ENCODE measurements at places on chromosomes 1 and 21.
A peak's percentile ranks its signal among the peaks of the same experiment; 100 is the strongest.

- DNase-seq = peak; percentile 42
These were observed 23.4 kb upstream of the RNF187 start for GRCh38 chr1:228463559-228464455.

GRCh38 chr1:201419746-201420607 lies 1.6 kb downstream of the TNNI1 start:
- DNase-seq = no peak

DNA sequence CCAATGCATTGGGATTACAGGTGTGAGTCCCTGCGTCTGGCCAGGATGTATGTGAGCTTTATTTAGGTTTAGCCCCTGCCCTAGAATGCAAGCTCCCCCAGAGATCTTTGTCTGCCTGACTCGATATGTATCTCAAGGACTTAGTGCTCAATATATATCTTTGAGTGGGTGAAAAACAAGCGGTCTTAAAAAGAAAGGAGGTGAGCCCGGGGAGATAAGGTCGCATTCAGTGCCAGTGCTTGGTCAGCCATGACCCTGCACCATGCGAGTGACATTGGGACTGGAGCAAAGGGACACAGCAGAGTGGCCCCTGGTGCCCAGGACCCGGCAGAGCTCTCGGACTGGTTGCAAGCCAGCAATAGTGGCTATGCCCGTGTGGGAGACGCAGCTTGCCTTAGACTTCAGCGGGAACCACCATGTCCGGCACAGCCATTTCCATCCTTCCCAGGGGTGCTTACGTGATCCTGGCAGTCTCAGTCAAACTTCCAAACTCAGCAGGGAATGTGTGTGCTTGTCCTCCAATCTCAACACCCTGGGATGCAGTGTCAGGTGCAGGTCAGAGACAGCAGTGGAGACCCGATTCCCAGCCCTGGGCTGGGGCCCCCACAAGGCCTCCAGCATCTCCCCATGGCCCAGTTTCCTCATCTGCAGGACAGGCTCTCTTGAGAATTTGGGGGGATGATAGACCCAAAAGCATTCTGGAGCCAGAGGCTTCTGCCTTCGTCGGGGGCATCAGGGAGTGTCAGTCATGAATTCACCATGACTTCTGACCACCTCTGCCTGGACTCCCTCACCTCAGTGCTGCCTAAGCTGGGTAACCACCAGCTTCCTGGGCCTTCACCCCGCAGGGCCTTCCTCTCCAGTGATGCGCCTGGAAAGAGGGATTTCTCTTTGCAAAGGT lies 1.8 kb downstream of the MX2 start:
- DNase-seq = no peak

- DNase-seq = no peak
These were observed 8.6 kb downstream of the E2F2 start for GRCh38 chr1:23522244-23522982.

DNA sequence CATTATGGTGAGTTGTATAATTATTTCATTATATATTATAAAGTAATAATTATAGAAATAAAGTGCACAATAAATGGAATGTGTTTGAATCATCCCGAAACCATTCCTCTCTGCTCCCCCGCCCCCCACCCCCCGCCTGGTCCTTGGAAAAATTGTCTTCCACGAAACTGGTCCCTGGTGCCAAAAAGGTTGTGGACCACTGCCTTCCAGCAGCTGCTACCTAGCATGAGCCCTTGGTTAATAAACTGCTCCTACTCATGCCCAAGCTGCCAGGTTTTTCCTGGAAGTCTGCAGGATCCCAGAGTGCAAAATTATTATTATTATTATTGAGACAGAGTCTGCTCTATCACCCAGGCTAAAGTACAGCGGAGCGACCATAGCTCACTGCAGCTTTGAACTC lies 6.8 kb upstream of the IFNGR2 start:
- no peak for DNase-seq

- DNase-seq = peak; percentile 55
These were observed 19.8 kb downstream of the KMO start for GRCh38 chr1:241551759-241552638.

DNA sequence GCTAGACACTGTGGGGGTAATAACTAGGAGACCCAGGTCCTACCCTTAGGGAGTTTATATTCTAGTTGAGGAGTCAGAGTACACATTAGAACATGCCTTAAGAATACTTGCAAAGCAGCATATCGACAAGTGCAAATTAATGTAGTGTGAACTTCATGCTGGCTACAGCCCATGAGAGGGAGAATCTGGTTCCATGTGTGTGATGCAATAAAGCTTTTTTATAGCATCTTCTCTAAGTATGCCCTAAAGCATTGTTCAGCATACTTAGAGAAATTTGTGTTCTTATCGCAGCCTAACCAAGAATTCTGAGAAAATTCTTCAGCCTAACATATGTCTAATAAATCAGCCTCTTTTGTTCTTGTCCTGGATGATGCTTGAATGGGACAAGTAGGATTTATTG lies 95.5 kb downstream of the SDCCAG8 start:
- DNase-seq = no peak

GRCh38 chr1:96674915-96675314 lies 46.7 kb upstream of the PTBP2 start:
- no peak for DNase-seq

GRCh38 chr1:117638759-117639158 lies 32.9 kb downstream of the TENT5C start:
- no peak for DNase-seq

- no peak for DNase-seq
These were observed 97.2 kb downstream of the VPS13D start for GRCh38 chr1:12326986-12327385.

GRCh38 chr1:73789965-73790364 lies 408.0 kb downstream of the LRRIQ3 start:
- DNase-seq = no peak

DNA sequence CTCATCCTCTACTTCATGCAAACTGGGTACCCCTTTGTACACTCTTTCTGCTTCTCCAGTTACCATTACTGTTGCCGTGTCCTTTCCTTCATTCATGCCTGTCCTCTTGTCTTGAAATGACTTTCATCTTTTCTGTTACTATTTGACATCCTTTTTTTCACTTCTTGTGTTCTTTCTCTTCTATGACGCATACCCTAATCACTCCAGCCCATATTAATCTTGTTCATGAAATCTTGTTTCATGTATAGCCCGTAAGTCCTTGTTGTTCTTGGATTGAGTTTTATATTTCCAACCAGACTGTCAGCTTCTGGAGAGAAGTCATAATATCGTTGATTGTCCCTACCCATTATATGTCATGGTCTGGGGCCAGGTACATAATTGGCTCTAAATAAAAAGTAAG lies 126.1 kb downstream of the NOS1AP start:
- no peak for DNase-seq

DNA sequence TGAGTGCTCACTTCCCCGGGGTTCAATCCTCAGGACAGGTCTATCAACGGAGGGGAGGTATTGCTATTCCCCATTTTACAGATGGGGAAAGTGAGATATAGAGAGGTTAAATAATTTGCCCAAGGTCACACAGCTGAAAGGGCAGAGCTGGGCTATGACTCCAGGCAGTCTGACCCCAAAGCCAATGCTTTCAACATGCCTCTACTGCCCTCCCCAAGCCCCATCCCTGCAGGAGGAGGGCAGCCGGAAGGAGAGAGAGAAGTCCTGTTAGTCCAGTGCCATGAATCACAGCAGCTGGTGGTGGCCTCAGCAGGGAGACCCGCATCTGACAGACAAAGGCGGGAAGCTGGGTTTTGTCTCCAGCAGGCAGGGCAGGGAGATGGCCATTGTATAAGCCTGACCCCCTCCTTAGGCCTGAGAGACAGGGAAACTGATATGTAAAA lies 20.0 kb upstream of the CLIC4 start:
- DNase-seq = no peak

- no peak for DNase-seq
These were observed 14.7 kb upstream of the TRAF3IP3 start for GRCh38 chr1:209741193-209741592.

- no peak for DNase-seq
These were observed 76.5 kb downstream of the VCAM1 start for GRCh38 chr1:100796046-100796445.

DNA sequence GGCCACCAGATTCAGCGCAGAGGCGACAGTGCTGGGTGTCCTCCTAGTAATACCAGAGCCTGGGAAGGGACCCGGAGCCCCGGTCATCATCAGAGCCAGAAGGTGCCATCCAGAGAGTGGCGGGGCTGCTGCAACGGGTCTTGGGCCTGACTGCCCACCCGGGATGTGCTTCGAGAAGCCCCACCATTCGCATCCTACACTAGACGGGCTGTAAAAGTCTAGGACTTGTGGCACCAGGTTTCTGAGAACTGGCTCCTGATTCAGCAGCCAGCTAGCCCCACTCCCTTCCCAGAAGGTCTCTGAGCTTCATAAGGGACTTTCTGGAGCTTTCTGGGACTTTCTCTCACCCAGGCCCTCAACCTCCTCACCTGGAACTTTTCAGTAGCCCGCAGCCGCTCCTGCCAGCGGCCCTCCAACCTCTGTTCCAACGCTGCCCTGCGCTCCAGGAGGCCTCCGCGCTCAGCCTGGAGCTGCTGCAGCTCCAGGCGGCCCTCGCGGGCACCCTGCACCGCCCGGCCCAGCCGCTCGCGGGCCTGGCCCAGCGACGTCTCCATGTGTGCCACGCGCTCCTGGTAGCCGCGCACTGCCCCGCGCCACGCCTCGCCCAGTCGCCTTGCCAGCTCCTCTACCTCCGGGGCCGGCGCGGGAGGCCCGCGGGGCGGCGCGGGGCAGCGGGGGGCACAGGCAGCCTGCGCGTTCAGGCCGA lies 940 bp downstream of the NES start:
- DNase-seq = no peak

GRCh38 chr1:38481871-38482826 lies 377.4 kb downstream of the RRAGC start:
- DNase-seq = no peak

GRCh38 chr1:198326915-198327314 lies 170.1 kb downstream of the NEK7 start:
- no peak for DNase-seq

DNA sequence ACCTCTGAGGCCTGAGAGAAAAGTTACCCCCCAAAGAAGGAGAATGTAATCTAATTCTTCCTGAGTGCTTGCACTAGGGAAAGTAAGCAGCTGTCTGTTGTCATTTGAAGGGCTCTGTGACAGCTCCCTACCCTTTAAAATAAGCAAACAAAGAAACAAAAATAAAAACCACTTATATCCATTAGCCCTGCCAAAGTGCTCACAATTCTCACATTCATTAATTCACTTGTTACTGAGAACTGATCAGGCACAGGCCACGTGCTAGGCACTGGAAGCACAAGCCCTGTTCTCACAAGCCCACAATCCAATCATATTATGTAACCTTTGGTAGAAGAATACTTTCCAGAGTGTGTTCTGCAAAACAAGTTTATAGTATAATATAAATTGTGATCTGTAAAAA lies 199.4 kb downstream of the ZC3H11B start:
- no peak for DNase-seq

GRCh38 chr1:200976634-200977033 lies 46.9 kb downstream of the KIF21B start:
- no peak for DNase-seq

- no peak for DNase-seq
These were observed 132.3 kb downstream of the BEND5 start for GRCh38 chr1:48644190-48644900.

- DNase-seq = no peak
These were observed 60.8 kb downstream of the SLC37A1 start for GRCh38 chr21:42574234-42575027.

DNA sequence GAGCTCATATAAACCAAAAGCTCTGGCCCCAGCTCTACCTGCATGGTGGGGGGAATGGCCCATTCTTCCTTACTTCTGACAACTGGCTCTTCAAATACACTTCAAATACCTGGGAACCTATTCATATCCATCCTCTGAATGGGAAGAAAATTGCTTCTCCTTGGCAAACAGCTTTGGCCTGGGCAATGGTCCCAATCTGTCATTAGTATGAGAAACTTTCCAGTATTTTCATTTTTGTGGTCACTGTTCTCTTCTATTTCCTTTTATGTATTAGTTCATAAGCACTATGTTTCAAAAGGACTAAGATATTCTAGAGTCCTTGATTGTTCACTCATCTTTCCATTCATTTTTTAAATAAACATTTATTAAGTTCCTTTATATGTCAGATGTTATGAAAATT lies 5.2 kb upstream of the HSD3B2 start:
- no peak for DNase-seq

DNA sequence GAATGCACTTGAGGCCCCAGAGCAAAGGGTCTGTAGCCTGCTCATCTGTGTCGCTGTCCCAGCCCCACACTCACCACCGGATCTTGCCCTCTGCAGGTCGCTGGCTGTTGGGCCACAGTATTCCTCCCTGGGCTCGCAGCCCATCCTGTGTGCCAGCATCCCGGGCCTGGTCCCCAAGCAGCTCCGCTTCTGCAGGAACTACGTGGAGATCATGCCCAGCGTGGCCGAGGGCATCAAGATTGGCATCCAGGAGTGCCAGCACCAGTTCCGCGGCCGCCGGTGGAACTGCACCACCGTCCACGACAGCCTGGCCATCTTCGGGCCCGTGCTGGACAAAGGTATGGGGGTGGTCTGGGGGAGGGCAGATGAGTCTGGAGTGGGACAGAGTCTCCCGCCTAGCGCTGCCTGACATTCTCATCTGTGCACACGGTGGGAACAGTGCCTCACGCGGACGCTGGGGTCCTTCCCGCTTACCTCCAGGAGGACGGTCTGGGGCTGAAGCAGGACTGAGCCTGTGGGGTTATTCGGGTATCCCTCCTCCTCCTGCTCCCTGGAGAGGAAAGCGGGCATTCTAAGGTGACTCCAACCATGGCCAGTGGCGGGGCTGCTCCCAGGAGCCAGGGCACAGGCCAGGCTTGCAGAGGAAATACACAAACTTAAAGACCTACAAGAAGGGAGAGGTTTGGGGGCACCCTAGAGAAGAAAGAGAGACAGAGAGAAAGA lies 15.9 kb downstream of the WNT3A start:
- DNase-seq = no peak

DNA sequence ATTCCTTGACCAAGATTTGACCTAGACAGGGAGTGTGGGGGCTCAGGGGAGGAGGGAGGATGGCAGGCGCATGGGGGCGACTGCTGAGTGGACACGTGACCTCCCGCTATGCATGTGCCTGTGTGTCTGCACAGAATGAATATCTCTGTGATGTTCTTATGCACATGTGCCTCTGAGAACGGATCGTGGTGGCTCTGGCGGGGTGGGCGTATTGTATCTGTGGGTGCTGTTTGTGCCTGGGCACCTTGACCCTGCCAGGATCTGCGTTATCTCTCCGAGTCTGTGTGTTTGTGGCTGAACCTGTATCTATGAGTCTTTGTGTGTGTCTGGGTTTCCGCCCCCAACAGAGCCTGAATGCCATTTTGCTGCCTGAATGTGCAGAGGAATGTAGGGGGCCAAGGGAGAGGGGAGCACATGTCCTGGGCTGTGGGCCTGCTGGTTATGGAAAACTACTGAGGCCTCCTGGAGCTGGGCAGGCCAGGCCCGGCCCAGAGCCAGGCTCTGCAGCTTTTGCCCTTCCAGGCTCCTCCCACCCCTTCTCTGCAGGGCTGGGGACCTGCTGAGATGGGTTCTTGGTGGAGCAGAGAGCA lies 102.5 kb downstream of the EBNA1BP2 start:
- no peak for DNase-seq

DNA sequence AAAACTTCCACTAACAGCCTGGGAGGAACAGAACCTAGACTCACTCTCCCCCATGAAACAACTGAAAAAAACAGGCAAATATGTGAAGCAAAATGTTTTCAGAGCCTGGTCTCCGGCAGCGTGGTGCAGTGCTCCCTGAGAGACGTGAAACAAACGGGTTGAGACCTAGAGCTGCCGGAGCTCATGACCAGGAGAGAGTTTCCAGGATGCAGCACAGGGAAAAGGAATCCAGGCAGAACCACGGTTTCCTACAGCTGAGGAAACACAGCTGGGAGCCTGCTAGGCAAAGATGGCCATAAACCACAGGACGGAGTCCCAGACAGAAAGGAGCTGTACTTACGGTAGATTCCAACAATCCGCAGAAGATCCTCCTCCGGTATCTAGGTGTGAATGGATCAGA lies 20.2 kb upstream of the SLC19A1 start:
- no peak for DNase-seq
